ENCODE measurements at places on chromosomes 4 and X.

DNA sequence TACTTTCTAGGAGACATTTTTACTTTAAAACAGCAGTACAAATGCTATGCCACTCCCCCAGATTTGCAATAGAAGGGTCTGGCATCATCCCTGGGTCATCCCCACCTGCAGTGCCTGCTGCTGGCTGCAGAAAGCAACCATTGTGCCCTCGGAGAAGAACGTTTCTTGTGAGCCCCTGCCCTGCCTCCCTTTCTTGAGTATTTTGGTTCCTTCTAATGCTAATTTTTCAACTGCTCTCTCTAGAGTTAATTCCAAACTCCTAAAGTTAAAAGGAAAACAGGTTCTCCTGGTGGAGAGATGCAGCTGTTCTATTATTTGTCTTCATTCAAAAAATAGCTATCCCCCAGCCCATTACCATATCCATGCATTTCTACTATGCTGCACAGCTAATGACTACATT, 107.1 kb downstream of the IDS start:
- no peak for DNase-seq

GRCh38 chr4:119184128-119184527, 28.4 kb upstream of the USP53 start:
- no peak for DNase-seq

GRCh38 chr4:165425629-165426028, 46.8 kb downstream of the CPE start:
- DNase-seq, result no peak

DNA sequence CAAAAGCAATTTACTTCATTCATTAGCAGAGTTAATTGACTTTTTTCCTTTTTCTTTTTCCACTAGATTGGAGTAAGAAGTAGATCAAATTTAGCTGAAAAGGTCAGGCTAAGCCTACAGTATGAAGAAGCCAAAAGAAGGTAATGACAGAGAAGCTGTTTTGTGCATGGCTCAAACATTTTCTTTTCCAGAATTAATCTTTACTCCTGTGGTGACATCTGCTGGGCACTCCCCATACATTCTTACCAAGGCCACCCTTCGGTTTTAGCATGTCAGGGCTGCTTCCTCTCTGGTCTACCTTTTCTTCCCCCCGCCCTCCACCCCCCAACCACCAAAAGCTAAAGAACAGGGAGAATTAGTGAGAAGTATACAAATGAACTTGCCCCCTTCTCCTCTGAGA, 70.2 kb downstream of the CLDN22 start:
- DNase-seq, result peak; percentile 8

DNA sequence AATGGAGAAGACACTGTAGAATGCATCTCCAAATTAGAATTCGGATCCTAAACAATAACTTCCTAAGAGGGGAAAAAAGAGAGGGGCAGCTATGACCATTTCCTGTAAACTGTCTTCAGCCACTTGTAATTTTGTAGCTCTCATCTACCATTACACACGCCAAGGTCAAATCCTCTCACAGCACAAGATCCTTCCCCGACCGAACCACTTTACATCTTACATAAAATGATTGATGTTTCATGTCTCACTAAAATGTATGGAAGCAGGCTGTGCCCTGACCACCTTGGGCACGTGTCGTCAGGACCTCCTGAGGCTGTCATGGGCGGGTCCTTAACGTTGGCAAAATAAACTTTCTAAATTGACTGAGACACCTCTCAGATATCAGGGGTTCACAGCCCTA, 24.1 kb upstream of the PBDC1 start:
- DNase-seq, result peak; percentile 65
